ENCODE measurements at places on chromosomes 7 and 10.

DNA sequence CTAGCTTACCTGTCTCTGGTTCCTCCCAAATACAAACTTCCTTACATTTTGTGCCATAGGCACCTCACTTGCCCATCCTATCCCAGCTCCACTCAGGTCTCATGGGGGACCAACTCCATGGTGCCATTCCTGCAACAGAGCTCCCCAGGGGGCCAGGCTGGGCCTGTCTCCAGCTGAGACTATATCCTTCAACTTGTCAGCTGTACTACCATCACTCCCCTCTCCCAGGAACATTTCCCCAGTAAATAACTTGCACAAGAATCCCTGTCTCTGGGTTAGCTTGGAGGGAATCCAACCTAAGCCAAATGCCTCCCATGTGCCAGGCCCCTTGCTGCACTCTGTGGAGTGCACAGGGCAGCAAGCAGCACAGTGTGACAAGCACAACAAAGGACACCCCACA, 33.2 kb downstream of the FRMPD2 start:
- DNase-seq: no peak

DNA sequence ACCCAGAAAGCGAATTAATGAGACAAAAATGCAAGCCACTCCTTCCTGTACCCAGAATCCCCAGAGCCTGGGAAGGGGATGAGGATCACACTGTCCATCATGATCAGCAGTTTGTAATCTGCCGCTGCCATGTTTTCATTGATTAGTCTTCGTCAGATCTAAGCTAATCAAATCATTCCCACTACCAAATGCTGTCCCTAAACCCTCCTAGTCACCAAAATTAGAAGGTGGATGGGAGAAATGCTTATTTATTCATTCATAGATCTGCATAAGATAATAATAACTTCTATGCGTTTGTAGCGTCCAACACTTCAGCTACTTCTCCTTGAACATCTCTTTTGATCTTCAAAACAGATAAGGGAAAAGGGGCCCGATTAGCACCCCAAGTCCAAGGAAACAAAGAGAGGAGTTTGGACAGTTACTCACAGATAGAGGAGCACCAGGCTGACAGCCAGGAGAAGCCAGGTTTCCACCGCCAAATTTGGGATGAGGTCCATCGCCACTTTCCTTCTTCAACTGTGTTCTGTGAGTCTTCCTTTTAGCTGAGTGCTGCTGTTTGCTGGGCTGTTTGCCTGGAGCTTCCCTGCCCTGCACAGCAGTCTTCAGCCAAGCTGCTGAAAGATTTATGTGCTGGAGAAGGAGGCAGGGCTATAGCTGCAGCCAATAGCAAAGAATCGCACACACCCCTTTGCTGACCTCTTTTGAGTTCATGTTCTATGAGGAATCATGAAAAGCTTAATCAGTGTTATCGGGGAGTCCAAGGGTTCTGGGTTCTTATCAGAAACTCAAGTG, at the start of gene CYP3A5:
CYP3A5 (minus strand) TSS at position 597 of the 792 bp plus-strand sequence; CDS start at position 497, 100 bp downstream.
- no peak for DNase-seq

- DNase-seq: no peak
Measured at GRCh38 chr10:24097751-24098207, 111.2 kb upstream of the KIAA1217 start.

GRCh38 chr10:22476601-22477321, 131.5 kb downstream of the SPAG6 start:
- DNase-seq: no peak

DNA sequence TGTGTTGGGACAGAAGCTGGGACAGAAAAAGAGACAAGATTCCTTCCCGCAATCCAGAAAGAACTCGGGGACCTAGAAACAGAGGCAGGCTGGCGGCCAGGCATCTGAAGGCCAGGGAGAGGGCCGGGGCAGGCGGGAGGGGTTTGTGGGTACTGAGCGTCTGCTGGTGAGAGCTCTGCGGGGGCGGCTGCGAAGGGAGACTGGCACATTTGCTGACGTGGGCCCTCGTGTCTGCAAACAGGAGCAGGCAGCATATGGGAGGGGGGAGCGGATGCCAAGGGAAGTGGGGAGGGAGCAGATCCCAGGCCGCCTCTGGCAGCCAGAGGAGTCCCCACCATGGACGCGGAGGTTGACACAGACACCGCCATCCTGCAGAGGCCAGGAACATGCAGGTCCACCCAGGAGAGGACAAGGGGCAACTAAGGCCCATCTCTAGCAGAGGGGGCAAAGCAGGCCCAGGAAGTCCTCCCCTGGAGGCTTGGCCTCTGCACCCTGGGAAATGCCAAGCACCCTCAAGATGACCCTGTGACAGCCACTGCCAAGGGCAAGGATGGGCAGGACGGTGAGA, 32.2 kb downstream of the KCNH2 start:
- DNase-seq: no peak

GRCh38 chr7:45160417-45160881, 2.9 kb downstream of the RAMP3 start:
- no peak for DNase-seq

DNA sequence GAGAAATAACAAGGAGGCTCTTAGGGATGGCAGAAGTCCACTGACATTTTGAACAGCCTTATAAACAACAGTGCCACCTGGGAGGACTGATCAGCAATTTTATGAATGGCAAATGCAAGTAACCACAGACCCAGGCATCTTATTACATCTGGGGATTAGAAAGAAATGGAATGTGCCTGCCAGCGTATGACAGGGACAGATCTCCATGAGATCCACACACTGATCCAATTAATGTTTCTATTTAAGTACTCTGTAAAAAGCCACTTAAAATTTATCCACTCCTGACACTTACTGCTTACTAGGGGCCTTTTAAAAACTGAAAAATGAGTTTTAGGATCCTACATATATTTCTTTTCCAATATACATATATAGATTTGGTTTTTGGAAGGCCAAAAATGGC, 28.6 kb downstream of the PARD3 start:
- no peak for DNase-seq

DNA sequence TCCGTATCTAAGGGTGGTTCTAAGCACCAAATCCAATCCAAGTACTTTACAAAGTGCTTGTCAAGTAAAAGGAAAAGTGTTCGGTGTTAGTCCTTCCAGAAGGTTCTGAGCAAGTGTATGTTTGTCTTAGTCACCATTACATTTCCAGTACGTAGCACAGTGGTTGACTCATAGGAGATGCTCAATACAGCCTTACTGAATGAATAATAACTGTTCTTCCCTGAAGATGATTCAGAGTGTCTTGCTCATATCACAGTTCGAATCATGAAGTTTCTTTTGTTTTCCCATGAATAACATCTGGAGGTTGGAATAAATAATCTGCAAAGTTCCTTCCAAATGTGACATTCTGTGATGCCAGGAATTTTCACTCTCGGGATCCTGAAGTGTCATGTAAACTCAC, 53.4 kb downstream of the WNT2 start:
- no peak for DNase-seq

DNA sequence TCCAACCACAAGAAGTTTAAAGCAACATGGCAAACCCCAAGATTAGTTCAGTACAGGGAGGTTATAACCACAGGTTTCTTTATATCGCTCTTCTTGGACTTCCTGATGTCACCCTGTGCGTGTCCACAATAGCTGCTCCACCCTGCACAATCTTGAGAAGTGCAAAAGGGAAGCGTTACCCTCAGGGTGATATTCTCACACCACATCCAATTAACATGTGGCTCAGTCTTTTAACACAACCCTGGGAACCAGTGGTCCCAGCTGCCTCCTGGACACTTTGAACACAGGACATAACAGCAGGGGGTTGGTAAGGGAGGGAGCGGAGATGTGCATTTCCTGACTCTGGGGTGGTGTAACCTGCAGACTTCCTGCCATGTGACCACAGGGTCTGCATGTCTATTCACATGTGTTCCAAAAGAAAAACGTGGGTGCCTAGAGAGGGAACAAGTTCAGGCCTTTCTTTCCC, 64.6 kb downstream of the GSAP start:
- peak; percentile 24 for DNase-seq

GRCh38 chr10:17506390-17506789, 52.0 kb upstream of the ST8SIA6 start:
- DNase-seq: no peak

GRCh38 chr10:4725917-4726606, 99.9 kb upstream of the AKR1E2 start:
- DNase-seq: no peak

DNA sequence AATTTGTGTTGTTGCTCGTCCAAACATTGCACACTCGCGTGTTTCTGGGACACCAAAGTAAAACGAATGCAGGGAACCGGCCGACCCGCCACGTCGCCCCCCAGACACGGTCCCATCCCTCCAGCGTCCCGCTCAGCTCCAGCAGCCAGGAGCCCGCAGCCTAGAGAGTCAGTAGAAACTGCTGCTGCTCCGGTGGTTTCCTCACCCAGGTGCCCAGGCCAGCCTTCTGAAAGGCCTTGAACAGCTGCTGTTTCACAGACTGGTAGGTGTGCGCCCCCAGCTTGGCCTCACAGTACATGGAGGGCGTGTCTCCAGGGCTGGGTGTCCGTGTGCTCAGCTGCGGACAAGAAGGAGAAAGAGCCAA, 126.8 kb downstream of the WDR37 start:
- DNase-seq: no peak

GRCh38 chr10:14173706-14174594, 156.8 kb downstream of the FRMD4A start:
- no peak for DNase-seq

DNA sequence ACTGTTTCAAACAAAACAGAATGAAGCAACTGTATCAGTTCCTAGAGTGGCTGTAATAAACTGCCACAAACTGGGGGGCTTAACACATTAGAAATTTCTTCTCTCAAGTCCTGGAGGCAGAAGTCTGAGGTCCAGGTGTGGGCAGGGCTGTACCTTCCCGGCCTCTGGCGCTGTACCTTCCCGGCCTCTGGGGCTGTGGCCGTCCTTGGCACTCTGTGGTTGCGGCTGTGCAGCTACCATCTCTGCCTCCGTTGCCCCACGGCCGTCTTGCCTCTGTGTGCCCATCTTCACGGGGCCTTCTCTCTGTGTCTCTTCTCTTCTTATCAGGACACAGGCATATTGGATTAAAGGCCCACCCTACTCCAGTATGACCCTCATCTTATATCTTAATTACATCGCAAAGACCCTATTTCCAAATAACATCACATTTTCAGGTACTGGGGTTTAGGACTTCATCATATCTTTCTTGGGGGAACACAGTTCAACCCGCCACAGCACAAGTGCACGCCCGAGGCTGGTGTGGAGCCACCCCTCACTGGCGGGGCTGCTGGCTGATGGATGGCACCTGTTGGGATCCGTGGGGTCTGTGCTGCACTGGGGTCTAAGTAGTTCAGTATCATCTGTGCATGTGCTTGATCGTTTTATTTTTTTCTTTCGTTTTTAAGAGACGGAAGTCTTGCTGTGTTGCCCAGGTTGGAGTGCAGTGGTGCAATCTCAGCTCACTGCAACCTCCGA, 123.2 kb downstream of the ACTR3B start:
- DNase-seq: no peak

DNA sequence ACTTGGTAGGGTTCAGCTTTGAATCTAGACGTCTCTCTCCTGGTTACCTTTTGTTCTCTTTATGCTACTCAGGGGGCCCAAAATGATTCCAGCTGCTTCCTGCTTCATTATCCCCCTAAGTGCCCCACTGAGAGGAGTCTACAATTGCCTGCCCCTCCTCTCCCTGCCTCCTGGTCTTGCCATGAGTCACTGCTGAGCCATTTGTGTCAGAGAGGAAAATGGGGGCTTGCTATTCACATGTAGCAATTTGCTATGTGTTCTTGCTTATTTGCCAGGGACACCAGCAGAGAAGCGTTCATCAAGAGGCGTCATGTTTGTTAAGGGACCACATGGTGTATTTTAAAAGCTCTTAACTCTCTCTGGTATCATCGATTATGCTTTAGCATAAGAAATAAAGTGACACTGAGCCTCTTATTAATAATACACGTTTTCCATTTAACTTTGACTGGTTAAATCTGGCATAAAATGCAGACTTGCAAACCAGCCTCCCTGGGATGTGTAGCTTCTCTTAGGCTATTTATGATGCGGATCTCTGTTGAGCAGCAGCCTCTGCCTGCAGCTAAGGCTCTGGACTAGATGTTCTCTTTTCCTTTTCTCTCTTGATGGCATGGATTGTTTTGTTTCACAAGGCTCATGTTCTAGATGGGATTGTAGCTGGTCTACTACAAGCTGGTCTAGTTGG, 239.3 kb downstream of the AUTS2 start:
- DNase-seq: no peak

DNA sequence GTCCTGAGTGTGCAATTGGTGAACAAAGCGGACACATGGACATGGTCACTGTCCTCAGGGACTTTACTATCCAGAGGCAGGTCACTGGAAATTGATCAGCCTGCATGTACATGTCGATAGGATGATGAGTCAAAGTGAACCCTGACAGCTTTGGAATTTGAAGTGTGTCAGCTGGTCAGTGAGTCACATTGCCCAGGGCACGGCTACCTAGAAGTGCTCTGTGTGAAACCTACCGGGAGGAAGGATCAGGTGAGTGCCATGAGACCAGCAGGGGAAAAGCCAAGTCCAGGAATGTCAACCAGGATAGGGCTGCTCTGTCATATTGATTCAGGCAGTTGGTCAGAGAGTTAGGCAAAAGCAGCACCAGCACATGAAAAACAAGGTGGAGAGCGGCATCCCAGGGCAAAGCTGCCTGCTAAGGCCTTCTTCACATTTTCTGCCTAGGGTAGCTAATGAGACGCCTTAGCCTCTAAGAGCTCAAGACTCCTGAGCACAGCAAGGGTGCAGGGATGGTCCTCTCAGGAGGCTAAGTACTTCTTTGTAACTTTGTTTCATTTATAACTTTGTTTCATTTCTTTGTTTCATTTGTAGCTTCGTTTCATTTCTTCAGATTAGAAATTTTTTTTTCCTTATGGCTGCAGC, 19.4 kb upstream of the PDCD4 start:
- no peak for DNase-seq

- DNase-seq: no peak
Measured at GRCh38 chr7:1566687-1567048, 3.2 kb downstream of the PSMG3 start.

- DNase-seq: no peak
Measured at GRCh38 chr7:138756591-138757242, 41.1 kb upstream of the TMEM213 start.

- DNase-seq: no peak
Measured at GRCh38 chr7:129202058-129202777, 13.8 kb downstream of the SMO start.

DNA sequence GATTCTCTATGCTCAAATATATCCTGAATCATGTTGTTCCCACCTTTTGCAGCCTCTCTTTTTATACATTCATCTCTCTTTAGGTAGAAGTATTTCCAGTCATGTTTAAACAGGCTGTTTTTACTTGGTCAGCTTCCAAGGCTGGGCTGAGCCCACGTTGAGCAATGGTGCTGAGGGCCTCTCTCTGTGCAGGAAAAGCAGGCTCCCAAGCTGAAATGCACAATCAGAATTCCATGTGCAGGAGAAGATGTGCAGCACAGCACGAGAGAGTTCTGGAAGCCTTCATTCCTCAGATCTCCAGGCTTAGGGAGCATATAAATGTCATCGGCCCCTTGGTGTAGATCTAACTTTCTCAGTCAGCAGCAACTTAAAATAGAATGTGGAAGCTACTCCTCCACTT, 588.5 kb downstream of the TNS3 start:
- no peak for DNase-seq

- DNase-seq: no peak
Measured at GRCh38 chr7:38311329-38311937, 38.0 kb upstream of the TARP start.

GRCh38 chr10:52597189-52597863, 175.3 kb downstream of the MBL2 start:
- no peak for DNase-seq

GRCh38 chr7:27107391-27108381, 5.2 kb upstream of the HOXA2 start:
- no peak for DNase-seq
